ENCODE measurements at places on chromosomes 2 and 18.
A peak's percentile ranks its signal among the peaks of the same experiment; 100 is the strongest.

- no peaks in the 10 kb centered on the region for H3K36me3 ChIP-seq
- H3K27me3 ChIP-seq, result peaks cover 4% of the 10 kb centered on the region
- H3K4me1 ChIP-seq, result no peaks in the 10 kb centered on the region
- no peak overlapping the region for H3K4me3 ChIP-seq
- H3K27ac ChIP-seq, result no peak overlapping the region
Observed at GRCh38 chr2:109482361-109482861, 131.4 kb downstream of the SEPTIN10 start.

DNA sequence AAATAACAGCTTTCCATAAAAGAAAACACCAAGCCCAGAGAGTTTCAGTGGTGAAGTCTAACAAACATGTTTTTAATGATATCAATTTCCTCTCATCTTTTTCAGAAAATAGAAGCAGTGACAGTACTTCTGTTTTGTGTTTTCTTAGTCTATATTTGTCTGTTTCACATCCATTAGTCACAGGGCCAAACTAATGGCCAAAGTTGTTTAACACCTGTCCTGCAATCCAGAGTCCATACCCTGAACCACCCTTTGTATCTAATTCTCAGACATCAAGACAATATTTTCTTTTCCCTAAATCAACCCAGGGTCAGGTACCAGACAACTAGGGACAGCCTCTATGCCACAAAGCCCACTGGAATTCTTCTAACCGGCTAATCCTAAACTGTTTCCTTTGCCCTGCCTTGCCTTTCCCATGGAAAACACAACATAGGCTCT lies 25.9 kb downstream of the TMSB10 start:
- H3K27ac ChIP-seq, result no peak overlapping the region
- no peak overlapping the region for H3K4me3 ChIP-seq
- H3K36me3 ChIP-seq, result no peaks in the 10 kb centered on the region
- peaks cover 5% of the 10 kb centered on the region for H3K4me1 ChIP-seq

DNA sequence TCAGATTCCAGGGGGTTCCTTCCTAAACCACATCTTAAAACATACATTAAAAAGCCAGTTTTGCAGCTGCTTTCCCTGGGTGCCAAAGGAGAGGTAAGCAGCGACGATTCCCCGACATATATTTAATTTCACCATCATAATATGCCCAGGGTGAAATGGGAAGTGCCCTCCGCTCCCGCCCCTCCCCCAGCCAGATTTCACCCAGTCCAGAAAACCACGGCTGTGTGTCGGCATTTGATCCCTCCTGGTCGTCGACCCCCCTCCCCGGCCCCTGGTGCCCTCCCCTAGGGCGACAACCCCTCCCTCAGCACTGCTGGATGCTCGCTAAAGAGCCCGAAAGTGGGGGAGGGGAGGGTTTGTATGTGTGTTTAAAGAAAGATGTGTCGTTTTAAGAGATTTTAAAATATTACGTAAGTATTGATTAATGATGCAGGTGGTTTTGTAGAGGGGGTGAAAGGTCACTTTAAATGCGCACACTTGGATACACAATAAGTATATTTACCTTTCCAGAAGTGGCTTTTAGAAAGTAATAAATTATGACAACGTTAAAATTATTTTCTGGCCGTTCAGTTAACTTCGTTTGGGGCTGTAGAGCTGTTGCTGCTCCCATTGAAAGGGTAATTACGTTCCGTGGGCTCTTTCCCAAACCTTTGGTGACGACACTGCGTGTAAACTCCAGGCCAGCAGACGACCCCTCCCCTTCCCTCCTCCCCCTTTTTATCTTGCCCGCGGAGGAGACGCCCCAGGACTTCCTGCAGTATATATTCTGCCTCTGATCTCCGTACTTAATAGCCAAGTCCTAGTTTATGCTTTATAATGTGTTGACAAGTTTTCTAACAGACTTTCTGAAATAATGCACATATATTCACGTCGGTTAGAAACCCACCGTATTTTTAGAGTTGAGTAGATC lies 3.4 kb upstream of the BCL11A start:
- H3K27me3 ChIP-seq, result peaks cover 9% of the 10 kb centered on the region
- H3K4me3 ChIP-seq, result peak overlapping the region; percentile 63
- H3K36me3 ChIP-seq, result no peaks in the 10 kb centered on the region
- peak overlapping the region; percentile 93 for H3K27ac ChIP-seq
- H3K4me1 ChIP-seq, result peaks cover 5% of the 10 kb centered on the region

GRCh38 chr18:60664736-60665135 lies 292.2 kb upstream of the MC4R start:
- no peaks in the 10 kb centered on the region for H3K27me3 ChIP-seq
- DNase-seq, result no peak
- no peaks in the 10 kb centered on the region for H3K36me3 ChIP-seq
- H3K27ac ChIP-seq, result no peak overlapping the region

DNA sequence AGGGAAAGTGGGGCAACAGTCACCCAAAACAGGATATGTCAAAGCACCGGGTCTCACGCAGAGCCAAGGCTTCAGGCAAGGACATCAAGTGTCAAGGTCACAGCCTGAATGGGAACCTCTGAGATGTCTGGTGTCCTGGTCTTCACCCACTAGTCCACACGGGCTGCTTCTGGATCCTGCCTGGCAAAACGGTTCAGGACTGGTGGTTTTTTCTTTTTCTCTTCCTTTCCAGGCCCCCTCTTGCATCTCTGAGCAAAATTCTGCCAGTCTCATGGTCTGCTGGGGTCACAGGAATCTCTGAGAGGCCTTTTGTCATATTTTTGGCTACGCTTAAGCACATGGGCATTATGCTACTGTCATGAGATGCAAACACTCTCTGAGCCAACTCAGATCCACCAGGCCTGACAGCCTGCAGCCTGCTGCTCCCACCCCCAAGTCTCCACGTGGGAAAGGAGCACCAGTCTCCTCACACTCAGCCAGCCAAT lies 518.2 kb upstream of the ZEB2 start:
- H3K27me3 ChIP-seq, result no peaks in the 10 kb centered on the region
- no peaks in the 10 kb centered on the region for H3K4me1 ChIP-seq
- no peak overlapping the region for H3K27ac ChIP-seq
- no peak for DNase-seq

- no peaks in the 10 kb centered on the region for H3K36me3 ChIP-seq
- no peak for DNase-seq
Observed at GRCh38 chr2:177172034-177172880, 40.3 kb upstream of the HNRNPA3 start.

Data from large intestine (tissue), 12 donors.